ENCODE measurements at places on chromosomes 12 and 14. TPM values are rescaled to one million over a fixed set of nuclear protein-coding genes. Genes with fewer than 3 reads are reported as not detected.

- peak; percentile 44 for DNase-seq
Observed at GRCh38 chr14:91249841-91250616, 5.5 kb upstream of the GPR68 start.

- no peak for DNase-seq
Observed at GRCh38 chr12:97275256-97275655, 187.3 kb upstream of the RMST start.

DNA sequence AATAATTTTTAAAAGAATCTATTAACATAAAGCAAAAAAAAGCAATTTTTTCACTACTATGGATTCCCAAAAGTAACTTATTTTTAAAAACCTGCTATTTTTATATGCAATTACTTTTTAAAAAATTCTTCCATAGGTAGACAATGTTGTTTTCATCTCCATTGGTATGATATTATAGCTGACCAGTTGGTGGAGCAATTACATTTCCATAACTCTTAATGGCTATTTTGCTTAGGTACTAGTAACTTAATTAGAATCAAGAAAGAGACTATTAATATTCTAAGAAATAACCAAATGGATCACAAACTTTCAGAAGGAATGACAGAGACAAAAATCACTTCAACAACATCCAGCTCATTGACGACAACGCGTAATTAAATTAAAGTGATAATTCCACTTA, 64.7 kb upstream of the PTCSC3 start:
- no peak for DNase-seq

GRCh38 chr12:14954269-14954668, 7.1 kb downstream of the ARHGDIB start:
- DNase-seq: no peak

The PMEL gene
- 0.83 TPM for total RNA-seq

The POP5 gene
- 40.9 TPM for total RNA-seq

Data from Right ventricle myocardium superior (tissue), 1 donor.